ENCODE measurements at places on chromosomes 7 and 10.

DNA sequence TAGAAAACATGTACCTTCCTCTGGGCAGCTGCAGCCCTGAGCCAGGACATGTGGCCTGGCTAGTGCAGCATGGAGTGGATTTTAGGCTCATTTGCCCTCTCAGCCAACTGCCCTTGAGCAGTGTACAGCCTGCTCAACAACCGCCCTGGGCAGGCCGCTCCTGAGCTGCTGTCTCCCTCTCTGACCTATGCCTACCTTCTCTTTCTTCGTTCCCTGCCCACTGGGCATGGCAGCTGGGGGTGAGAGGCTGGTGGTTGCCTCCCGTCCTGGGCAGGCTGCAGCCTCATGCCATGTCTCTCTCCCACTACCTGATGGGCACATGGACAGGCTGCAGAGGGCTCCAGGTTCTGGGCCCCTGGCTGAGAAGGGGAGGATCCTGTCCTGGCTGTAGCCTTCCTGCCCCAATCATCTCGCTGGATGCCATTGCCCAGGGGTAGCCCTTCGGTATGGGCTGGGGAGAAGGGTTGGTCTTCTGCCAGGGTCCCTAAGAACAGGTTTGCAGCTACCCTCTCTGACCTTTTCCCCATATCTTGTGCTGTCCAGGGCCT, 97.3 kb downstream of the NEURL1 start:
- no peak for DNase-seq

- DNase-seq: no peak
These were observed 4.2 kb upstream of the KCP start for GRCh38 chr7:128914566-128915151.

GRCh38 chr10:14873090-14873760, 5.4 kb upstream of the SUV39H2 start:
- DNase-seq: no peak

GRCh38 chr10:8146650-8147049, 92.2 kb downstream of the GATA3 start:
- no peak for DNase-seq

- DNase-seq: no peak
These were observed 13.6 kb upstream of the FAM13C start for GRCh38 chr10:59375990-59376389.

DNA sequence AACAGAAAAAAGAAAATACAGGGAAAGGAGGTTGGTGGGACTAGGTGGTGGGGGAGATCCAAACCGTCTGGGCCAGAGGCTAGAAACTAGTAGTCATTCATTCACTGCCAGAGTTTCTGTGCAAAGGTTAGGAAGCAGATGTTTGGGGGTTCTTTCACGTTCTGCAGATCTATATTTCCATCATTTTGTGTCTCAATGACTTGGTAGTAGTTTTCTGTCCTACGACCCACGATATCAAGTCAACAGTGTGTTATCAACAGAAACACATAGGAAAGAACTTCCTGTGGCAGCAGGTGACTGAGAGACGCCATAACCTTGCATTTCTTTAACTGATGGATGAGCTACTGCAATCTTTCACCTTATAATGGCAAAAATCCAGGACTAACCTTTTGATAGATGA, 1.8 kb downstream of the CEP55 start:
- no peak for DNase-seq

- no peak for DNase-seq
These were observed 7.9 kb upstream of the ZFYVE27 start for GRCh38 chr10:97729014-97729413.

DNA sequence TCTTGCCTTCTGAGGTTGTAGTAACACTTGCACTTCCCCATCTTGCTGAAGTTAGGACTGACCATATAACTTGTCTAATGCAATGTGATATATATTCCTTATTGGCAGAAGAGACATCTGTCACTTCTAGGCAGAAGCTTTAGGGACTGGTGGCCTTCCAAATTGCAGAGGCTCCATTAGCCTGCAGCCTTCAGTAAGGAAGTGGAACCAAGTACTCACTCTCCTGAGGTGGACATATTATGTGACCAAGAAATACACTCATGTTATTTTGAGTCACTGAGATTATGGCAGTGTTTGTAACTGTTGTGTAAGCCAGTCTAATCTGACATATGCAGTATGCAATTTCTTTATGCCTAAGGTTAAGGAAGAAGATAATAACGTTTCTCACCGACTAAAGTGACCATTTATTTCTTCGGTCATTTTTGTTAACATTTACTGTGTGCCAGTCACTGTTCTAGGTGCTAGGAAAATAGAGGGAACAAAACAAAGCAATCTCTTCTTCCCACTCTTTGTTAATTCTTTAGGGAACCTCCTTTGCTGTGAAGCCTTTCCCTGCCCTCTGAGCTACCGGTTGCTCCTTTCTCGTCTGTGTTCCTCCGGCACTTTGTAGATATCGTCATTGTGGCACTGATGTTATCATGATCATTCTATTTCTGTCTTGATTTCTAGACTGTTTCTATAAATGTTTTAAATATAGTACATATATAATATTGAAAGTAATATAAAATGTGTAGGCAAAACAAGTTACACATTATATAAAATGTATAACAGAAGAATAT, 52.9 kb upstream of the HBP1 start:
- DNase-seq: no peak

- no peak for DNase-seq
These were observed 2.8 kb upstream of the DENND11 start for GRCh38 chr7:141704741-141705140.

DNA sequence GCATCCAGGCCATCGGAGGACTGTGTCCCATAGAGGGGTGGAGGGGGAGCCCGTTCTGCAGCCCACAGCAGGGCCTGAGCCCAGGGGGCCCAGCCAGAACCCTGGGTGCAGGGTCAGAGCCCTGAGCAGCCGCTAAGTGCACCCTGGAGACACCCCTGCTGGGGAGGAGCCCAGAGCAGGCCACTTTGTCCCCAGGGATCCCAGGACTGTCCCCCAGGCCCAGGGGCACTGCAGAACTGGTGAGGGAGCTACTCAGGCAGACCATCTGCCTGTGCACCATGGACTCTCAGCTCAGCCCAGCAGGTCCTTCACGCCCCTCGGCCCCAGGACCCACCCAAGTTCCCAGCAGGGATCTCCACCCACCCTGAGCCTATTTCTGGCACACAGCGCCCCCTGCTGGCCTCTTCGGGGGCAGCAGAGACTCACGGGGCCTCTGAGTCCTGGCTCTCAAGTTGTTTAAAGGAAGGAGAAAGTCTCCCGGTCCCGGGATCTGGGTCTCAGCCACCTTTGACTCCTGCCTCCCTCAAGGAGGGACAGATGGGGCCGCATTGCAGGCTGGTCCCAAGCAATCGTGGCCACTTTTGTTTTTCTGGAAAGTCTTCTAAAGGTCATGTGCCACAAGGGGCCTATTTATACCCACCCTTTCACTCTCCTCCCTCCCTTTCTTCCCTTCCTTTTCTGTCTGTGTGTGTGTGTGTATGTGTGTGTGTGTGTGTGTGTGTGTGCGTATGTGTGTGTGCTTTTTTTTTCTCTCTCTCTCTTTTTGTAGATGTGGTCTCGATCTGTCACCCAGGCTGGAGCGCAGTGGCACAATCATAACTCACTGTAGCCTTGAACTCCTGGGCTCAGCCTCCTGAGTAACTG, 90.3 kb downstream of the MYL10 start:
- DNase-seq: peak; percentile 51

- no peak for DNase-seq
These were observed 118.6 kb upstream of the RET start for GRCh38 chr10:42958142-42958868.

- no peak for DNase-seq
These were observed 3.8 kb downstream of the KAZALD1 start for GRCh38 chr10:101065481-101066145.

DNA sequence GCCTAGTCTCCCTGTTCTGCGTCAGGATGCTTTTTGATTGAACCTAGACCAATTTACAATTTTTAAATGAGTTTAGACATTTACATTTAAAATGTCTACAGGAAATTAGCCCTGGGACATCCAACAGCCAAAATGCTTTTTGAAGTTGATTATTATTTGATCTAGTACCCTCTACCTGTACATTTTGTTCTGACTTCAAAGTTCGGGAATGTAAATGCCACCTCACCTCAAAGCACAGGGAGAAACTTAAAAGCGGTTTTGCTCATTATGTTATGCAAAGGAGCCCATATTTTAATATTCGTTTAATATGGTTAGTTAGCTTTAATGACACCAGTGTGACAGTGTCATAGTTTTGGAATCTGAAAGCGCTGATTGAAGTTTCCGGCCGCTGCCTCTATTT, 80.1 kb upstream of the FAM204A start:
- DNase-seq: no peak

GRCh38 chr7:155198901-155199845, 98.5 kb upstream of the INSIG1 start:
- no peak for DNase-seq

DNA sequence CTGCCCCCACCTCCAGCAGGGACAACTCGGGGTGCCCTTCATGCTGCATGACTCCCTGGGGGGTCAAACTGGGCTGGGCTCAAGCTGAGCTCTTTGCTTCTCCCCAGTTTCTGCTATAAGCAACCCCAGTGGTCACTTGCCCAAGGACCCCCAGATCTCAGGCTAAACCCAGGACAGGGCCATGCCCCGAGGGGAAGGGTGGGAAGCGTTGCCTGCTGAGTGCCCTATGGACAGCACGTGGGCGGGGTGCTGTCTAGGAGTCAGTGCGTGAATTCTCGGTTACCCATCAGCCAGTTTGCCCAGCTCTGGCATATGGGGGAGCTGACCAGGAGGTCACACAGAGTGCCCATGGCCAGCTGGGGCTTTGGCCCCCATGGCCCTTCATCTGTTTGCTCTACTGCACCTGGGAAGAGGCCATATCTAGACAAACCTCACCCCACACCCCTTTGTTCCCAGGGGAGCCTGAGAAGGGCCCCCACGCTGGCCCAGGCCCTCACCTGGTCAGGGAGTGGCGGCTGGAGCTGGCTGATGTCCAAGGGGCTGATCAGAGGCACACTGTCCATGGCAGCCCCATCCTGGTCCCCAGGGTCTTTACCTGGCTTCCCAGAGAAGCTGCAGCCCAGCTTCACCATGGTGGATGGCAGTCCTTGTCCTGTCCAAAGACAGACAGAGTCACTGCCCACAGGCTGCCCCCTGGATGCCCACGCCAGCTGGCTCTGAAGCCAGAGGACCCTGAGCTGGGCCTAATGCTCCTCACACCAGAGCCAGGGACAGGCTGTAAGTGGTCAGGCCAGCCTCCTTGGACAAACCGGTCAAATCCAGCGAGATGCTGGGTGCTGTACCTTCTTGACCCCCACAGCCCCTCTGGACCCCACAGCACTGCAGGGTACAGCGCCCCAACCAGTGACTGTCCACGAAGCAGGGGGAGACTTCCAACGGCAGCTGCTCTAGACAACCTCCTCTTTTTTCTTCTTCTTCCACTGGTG, 8.0 kb downstream of the CALY start:
- DNase-seq: no peak

- no peak for DNase-seq
These were observed 96.7 kb upstream of the CABCOCO1 start for GRCh38 chr10:61565819-61566560.

- DNase-seq: no peak
These were observed 59.2 kb downstream of the ANLN start for GRCh38 chr7:36448781-36449379.

GRCh38 chr7:75534727-75535307, 42.7 kb downstream of the SPDYE5 start:
- DNase-seq: no peak

GRCh38 chr7:70598976-70599375, 533.0 kb upstream of the GALNT17 start:
- DNase-seq: no peak

Data from activated CD8-positive, alpha-beta memory T cell treated with anti-CD3 and anti-CD28 coated beads for 1 hour (primary cell).